ENCODE measurements at places on chromosomes 2 and 18. TPM values are rescaled to one million over a fixed set of nuclear protein-coding genes. Genes with fewer than 3 reads are reported as not detected.

The LYG2 gene
- total RNA-seq: not detected

The RAMP1 gene
- total RNA-seq: not detected

GRCh38 chr2:127656569-127657231, 10.7 kb downstream of the GPR17 start:
- H3K4me3 ChIP-seq: no peak overlapping the region
- H3K36me3 ChIP-seq: no peaks in the 10 kb centered on the region
- DNase-seq: no peak
- H3K27me3 ChIP-seq: no peaks in the 10 kb centered on the region

The UGT1A3 gene
- not detected for total RNA-seq

DNA sequence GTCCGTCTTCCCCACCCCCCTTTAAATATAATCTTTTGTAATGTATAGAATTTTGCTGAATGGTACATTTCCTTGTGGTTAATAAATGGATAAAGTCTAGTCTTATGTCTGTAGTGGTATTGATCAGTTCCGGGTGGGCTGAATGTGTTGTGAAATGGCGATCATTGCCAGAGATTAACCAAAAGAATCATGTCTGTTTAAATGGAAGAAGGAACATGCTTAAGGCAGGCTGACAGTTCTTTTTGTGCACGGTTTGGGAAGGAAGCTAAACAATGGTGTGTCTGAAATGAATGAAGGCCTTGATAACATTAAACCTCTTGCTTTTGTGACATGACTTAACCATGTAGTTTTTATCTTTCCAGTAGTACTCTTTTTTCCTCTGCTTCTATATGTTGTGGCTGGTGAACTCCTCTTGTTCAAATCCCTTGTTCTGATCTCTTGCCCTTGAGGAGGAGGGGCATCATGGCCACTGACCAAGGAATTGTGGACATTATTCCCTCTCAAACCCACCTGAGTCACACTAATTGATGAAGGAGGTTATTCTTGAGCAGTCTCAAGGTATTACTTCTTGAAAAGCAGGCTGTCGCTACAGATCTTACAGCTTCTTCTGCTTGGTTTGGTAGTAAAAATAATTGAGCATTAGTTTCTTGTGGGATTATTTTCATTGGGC, 1.7 kb downstream of the ACVR2A start:
- H3K4me3 ChIP-seq: peak overlapping the region; percentile 60
- no peaks in the 10 kb centered on the region for H3K27me3 ChIP-seq
- peak; percentile 51 for DNase-seq
- H3K27ac ChIP-seq: no peak overlapping the region
- peaks cover 20% of the 10 kb centered on the region for H3K4me1 ChIP-seq

The OTOS gene
- not detected for total RNA-seq
